EH (cell line): ENCODE measurements at places on chromosomes 6 and 20.

GRCh38 chr20:1671891-1672669 is 14.5 kb upstream of the SIRPG start:
- DNase-seq, result no peak

GRCh38 chr20:33604991-33605370 is 57.1 kb upstream of the C20orf144 start:
- DNase-seq, result peak; percentile 12

DNA sequence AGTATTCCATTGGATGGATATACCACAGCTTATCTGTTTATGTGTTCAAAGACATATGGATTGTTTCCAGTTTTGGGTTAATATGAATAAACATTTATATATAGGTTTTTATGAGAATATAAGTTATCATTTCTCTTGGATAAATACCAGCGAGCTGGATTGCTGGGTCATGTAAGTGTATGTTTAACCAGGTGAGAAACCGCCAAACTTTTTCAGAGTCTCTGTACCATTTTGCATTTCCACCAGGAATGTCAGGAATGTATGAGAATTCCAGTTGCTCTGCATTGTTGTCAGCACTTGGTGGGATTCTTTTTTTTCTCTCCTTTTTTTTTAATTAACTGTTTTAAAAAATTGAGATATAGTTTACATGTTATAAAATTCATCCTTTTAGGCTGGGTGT is 52.1 kb downstream of the PHF20 start:
- peak; percentile 30 for DNase-seq

GRCh38 chr6:84193114-84193708 is 34.2 kb downstream of the CEP162 start:
- DNase-seq, result peak; percentile 92

DNA sequence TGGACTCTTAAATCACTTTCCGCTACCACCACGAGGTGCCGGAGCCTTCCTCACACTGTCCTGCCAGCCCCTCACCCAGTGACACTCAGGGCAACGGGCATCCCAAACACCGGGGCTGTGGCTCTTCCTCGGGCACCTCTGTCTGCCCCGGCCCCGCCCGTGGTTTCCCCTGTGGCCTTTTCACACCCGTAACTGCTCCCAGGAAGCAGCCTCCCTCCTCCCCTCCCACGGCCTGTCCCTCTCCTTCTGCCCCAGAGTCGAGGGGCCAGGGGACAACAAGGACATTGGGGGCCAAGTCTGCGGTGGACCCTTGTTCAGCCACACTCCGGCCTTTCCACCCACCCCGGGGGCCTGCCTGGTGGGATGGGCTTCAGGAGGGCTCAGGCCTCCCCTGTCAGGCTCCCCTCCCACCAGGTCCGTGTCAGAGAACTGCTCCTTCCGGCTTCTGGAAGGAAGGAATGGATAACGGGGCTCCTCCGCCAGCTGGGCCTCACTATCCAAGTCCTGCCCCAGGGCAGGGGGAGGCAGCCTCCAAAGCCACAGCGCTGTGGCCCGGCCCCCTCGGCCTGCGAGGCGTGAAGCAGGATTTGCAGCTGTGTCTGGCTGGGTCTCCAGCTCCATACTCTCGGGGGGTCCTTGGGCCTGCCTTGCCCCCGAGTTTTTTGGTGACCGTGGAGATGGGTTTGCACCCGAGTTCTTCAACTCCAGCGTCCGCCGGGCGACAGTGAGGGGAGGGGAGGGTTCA is 54.7 kb upstream of the CHRNA4 start:
- DNase-seq, result no peak

DNA sequence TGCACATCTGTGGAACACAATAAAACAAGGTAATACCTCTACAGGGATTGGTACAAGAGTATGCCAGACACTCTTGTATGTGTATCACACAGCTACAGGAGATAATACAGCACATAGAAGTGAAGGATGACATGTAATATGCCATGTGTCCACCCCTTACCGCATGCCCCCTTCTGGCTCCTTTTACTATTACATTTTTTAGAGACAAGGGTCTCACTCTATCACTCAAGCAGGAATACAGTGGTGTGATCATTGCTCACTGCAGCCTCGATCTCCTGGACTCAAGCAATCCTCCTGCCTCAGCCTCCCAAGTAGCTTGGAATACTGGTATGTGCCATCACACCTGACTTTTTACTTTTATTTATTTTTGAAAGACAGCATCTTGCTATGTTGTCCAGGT is 4.2 kb upstream of the NCR3 start:
- peak; percentile 55 for DNase-seq

- DNase-seq, result no peak
Measured at GRCh38 chr6:164097551-164098398, 683.3 kb downstream of the QKI start.

- DNase-seq, result no peak
Measured at GRCh38 chr6:41584668-41585205, 38.6 kb downstream of the FOXP4 start.

DNA sequence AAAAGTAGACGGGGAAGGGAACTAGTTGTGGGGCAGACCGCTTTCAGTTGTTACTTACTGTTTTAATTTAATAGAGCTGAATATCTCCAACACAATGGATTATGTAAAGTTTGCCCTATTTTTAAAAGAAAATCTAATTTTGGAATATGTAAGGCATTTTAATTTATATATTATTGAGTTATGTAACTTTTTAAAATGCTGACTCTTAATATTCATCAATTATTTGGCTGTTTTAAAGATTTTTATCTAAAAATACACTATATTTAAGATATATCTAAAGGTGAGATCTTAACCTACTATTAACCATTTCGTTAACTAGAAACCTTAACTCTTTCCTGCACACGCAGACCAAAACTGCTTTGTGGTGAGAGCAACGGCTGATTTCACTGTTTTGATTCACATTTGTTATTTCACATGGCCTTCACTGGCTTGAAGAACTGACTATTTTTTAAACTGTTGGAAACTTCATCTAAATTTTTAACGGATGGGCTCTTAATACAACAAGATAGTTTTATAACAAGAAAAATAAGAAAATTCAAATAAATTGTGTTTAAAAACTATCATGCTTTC is 87.9 kb downstream of the HUS1B start:
- no peak for DNase-seq

GRCh38 chr6:149147195-149147594 is 170.3 kb upstream of the TAB2 start:
- DNase-seq, result no peak

DNA sequence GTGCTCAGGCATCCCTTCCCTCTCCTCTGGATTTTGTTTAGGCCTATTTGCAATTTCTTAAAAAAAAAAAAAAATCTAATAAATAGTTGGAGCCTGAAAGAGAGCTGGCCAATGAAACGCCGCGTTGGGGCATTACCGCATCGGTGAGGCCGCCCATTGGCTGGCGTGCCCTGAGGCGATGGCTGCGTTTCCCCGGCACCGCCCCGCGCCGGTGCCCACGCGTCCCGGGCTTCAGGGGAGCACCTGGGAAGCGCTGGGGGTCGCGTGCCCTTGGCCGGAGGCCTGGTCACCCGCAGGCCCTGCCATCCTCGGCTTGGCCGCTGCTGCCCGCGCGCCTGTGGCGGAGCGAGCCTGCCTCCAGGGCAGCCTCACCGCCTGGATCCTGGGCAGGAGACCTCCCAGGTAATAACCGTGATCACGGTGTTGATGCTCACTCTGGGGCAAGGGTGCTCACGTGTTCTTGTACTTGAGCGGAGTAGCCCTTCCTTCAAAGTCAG is 155.4 kb downstream of the NRN1 start:
- peak; percentile 9 for DNase-seq

GRCh38 chr6:146741609-146742008 is 142.8 kb downstream of the ADGB start:
- DNase-seq, result peak; percentile 45

GRCh38 chr6:160912411-160912810 is 79.2 kb upstream of the MAP3K4 start:
- DNase-seq, result no peak

GRCh38 chr20:44187054-44187771 is at the start of gene JPH2:
JPH2 (minus strand) TSS chr20:44187188; CDS start chr20:44186705, 483 bp downstream.
- peak; percentile 98 for DNase-seq

DNA sequence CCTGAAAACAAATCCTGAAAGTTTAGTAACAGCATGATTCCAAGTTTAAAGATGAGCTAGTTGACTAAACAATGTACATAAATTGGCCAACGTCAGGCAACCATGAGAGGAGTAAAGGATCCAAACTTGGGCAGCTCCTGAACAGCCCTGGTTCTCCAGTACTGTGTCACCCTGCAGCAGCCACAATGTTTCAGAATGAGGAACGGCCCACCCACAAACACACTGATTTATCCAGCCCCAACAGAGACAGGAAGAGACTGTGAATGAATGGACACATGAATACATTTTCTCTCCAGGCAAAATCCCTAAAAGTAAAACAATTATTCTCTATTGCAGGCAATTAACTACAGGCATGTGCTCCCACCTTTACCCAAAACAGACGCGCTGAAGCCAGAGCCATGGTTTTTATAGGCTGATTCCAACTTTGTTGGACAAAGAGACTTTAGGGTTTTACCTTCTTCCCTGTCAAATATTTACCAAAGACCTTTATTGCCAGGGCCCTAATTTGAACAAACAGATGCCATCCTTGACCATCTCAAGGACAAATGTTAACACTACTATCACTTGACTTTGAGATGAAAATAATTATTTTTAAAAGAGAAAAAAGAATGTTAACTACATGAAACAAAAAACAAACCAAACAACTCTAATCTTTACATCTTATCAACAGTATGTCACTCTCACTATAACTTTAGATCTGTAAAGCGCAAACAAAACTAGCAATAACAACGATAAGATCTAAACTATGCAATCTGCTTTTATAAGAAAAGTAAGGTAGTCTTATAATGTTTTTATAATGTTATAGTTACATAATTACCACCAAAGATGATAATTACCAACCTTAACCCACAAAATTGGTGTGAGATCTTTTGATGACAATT is 22.9 kb downstream of the CNKSR3 start:
- peak; percentile 12 for DNase-seq

DNA sequence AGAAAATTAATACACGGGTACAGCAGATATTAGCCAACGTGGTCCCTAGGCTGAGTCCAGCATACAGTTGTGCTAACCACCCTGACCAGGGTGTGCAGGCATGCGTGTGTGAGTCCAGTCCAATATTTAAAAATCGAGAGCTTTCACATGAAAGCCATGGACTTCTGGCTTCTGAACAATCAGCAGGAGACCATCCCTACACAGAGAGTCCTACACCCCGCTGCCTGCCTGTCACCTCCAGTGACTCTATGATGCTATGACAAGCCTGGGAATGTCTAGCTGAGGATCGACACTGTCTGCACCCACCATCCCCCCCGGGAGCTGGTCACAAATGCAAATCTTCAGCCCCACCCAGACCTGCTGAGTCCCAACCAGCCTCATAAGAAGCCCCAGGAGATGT is 7.9 kb downstream of the ACSS1 start:
- no peak for DNase-seq
